ENCODE measurements at places on chromosomes 2 and 18.

GRCh38 chr2:101827246-101827645, 129.7 kb downstream of the MAP4K4 start:
- DNase-seq: no peak

GRCh38 chr2:193103064-193103463, 908.3 kb upstream of the TMEFF2 start:
- DNase-seq: no peak

DNA sequence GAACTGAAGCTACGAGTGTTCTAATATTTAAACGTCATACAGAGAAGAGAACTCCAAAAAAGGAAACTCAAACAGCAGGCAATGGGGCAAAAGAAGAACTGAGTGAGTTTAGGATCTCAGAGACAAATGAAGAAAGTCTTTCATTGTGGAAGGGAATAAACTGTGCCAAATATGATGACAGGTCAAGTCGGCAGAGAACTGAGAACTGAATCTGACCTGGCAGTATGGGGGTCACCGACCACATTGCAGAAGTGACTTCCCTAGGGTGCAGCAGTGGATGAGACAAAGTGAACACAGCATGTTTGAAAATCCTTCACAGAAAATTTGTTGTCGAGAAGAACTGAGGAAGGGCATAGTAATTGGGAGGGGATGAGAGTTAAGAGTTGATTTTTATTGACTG, 55.9 kb downstream of the TTC21B start:
- no peak for DNase-seq

- no peak for DNase-seq
Measured at GRCh38 chr2:127105656-127106456, 1.1 kb downstream of the BIN1 start.

DNA sequence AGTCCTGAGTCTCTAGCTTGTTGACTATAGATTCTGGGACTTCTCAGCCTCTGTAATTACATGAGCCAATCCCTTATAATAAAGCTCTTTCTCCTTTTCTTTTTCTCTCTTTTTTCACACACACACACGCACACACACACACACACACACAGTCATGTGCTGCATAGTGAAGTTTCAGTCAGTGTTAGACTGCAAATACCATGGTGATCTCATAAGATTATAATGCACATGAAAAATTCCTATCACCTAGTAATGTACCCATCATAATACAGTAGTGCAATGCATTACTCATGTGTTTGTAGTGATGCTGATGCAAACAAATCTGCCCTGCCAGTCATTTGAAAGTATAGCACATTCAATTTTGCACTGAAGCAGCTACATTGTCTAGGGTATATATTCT, 558.2 kb downstream of the SUCLG1 start:
- no peak for DNase-seq

GRCh38 chr2:104385743-104386142, 468.2 kb upstream of the POU3F3 start:
- DNase-seq: no peak

DNA sequence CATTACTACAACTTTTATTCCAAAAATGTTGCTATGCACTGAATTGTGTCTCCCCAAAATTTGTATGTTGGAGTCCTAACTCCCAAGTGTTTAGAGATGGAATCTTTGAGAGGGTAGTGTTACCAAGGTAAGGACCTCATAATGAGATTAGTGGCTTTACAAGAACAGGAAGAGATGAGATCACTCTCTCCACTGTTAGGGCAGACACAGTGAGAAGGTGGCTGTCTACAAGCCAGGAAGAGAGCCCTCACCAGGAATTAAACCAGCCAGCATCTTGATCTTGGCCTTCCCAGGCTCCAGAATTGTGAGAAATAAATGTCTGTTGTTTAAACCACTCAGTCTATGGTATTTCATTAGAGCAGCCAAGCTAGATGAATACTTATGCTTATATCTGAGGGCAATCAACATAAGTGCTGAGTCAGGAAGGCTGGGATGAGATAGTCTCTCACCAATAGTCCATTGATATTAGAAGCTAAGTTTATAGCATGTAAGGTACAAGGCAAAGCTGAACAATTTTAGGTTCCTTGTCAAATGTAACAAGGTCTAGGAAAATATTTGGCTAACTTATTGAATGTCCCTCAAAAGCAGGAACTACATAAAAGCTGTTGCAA, 317.6 kb upstream of the REG3G start:
- no peak for DNase-seq

DNA sequence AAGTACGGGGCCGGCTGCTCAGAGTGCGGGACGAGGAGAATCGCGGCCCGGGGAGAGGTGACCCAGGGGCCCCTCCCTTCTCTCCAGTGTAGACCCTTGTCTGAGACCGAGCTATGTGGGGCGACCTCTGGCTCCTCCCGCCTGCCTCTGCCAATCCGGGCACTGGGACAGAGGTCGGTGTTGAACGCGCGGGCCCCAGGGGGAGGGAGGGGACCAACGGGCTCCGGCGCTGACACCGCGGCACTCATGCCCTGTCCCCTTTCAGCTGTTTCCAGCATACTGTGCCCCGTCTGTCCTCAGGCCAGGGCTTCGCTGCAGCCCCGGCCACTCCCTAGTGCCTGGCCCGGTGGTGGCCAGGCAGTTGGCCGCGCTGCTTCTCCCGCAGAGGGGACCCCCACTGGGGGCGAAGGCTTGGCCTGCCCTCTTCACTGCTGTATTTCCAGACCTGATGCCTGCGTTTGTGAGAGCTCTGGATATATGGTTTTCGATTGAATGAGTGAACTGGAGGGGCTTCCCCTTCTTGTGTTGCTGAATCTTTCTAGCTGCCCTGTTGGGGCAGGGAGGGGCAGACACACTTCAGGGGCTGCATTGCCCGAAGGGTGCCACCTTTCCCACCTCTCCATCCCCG, 809 bp downstream of the DBI start:
- peak; percentile 9 for DNase-seq

GRCh38 chr2:150612957-150613710, 125.7 kb upstream of the RND3 start:
- no peak for DNase-seq

GRCh38 chr2:30877833-30878232, 70.6 kb upstream of the CAPN13 start:
- DNase-seq: no peak

DNA sequence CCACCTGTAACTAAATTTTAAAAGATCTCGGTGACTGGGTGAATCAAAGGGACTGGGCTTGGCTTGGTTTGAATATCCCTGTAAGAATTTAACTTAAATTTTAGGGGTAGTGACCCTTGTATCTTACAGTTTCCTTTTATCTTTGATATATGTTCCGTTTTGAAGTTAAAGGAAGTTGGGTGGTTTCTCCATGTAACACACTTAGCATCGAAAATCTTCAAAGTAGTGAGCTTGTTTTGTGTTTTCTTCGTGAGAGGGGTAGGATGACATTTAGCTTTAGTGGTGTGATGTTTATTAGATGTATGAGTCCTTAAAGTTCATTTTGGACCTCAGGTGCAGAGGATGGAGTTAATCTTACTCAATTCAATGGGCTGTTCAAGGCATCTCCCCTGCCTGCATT, 1.6 kb downstream of the WDR7 start:
- peak; percentile 13 for DNase-seq

- no peak for DNase-seq
Measured at GRCh38 chr2:167581961-167582574, 665.3 kb downstream of the STK39 start.

GRCh38 chr2:105812180-105813044, 67.7 kb downstream of the NCK2 start:
- DNase-seq: no peak

DNA sequence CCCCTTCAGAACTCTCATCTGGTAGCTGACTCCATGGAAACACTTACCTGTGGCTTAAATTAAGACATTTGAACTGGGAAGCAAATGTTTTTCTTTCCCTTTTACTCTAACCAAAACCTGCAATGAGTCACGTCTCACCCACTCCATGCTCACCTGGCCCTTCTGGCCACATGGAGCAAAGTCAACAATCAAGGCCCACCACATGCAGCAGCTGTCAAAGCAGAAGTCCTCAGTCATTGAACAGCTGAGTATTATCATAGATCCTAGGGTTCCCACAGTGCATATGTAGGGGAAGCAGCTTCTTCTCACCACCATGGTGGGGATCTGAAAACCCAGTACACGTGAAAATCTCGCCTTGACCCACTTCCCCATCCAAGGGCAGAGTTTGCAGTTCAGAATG, 12.3 kb upstream of the MEP1B start:
- no peak for DNase-seq

- DNase-seq: no peak
Measured at GRCh38 chr18:9764011-9764481, 55.9 kb downstream of the RAB31 start.

DNA sequence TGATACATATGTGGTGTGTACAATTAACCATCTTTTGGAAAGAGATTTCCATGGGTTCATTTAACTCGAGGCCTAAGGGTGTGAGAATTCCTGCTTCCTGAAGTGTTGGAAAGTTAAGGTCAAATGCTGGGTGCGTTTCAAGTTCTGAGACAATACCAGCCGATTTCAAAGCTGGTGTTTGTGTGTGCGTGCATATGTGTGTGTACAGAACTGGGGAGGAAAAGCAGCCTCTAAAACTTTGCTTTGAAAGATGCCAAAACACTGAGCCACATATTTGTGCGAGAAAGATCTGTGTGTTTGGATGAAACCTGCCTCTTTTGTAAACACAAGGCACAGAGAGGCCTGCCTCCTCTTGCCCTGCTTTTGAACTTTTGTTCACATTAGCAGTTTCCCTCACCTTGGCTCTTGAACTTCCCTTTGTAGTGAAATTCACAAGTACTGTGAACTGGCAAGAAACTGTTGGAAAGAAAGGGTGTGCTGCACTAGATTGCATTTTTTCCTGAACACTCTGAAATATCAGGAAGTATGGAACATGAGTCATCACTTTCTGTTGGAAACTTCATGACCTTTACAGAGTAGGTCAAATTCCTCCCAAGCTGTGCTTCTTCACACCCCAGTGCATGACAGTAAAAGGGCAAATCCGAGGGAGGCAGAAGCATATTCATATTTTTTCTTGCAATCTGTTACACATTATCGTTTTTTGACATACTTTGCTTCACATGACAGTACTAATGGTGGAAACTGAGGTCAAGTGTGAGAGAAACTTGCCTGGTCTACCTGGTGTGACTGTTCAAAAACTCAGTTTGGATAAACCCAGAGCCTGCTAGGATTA, 20.0 kb upstream of the CAVIN2 start:
- DNase-seq: no peak

DNA sequence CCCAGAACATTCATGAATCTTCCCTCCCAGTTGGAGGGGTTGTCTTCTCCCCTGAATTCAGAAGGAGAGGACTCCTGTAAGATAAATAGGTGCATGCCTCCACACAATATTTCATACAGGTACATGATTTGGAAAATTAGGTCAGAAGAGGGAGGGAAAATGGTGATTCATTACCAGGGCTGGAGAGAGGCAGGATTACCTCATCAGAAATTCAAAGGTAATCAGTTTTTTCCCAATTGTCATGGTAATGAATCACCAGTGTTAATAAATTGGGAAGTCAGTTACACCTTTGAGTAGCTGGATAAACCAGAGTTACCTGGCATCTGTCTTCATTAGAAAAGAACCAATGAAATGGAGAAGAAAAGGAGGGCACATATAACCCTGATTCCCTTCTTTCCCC, 128.5 kb downstream of the EN1 start:
- no peak for DNase-seq

DNA sequence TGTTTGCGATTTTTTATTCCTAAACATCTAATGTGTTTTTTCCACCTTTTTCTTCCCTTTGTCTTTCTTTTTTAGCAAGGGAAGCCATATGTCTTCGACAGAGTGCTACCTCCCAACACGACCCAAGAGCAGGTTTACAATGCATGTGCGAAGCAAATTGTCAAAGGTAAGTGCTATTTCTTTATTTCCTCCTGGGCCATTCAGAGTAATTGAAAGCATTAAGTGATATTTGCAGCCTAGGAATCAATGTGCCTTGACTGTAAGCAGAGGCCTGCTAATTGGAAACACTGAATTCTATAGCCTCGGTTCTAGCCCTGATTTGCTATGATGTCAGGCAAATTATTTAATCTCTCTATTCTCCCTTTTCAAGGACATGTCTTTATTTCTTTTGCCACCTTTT, 47.0 kb downstream of the KIF5C start:
- DNase-seq: no peak

GRCh38 chr2:129734343-129735034, 245.0 kb upstream of the RAB6C start:
- no peak for DNase-seq

DNA sequence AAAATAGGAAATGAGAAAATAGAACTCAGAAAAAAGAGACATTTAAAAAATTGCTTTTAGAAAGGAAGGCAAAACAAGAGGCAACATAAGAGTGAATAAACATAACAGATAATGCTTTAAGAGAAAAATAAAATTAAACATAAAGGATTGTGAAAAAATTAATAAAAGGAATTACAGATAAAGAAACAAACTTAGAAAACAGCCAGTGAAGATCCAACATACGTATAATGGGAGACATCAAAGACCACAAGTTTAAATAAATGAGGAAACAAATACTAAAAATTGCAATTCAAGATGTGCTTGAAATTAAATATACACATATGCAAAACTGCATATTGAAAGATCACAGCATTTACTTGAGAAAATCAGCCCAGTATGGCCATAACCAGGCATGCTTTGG, 448.9 kb downstream of the NBAS start:
- DNase-seq: no peak

DNA sequence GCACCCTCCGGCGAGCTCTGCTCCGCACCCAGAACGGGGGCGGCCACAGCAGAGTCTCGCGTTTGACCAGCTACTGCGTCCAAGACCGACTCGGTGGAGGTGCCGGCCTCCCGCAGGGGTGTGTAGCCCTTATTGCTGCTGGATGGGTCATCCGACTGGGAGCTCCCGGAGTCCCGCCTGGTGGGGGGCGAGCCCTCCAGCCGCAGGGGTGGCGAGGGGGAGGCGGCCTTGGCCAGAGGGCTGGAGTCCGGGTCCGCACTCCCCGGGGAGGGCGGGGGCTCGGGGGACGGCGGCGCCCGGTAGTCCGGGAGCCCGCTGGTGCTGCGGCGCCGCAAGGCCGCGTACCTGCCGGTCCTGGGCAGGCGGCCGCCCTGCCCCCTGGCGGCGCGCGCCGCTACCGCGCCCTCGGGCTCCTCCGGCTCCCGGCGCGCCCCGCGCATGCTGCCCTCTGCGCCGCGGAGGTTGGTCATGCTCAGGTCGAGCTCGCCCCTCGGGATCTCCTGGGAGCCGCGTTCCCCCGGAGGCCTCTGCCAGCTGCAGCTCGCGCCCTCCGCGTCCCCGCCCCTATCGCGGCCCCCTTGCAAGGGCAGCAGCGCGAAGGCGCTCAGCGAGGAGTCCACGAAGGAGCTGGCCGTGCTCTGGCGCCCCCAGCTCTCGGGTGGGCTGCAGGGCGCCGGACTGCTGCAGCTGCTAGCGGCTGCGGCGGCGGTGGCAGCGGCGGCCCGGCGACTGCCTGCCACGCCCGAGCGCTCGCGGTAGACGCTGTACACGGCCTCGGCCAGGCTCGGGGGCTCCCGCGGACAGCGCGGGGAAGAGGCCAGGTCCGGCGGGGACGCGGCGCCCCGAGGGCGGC, 4.8 kb downstream of the TMEM200C start:
- peak; percentile 1 for DNase-seq

Data from central memory CD4-positive, alpha-beta T cell (primary cell).